ENCODE measurements at places on chromosomes 13 and 19.

DNA sequence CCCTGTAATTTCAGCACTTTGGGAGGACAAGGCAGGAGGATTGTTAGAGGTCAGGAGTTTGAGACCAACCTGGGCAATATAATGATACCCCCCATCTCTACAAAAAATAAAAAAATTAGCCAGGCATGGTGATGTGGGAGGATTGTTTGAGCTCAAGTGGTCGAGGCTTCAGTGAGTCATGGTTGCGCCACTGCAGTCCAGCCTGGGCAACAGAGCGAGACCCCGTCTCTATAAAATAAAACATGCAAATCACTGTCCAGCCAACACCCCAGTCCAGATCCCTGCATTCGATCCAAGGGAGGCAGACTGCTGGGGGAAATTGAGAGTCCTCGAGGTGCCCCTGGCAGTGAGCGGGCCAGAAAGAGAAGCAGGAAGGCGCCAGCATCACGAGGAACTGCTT is 7.0 kb downstream of the CYTH2 start:
- DNase-seq: no peak

- DNase-seq: no peak
Observed at GRCh38 chr19:41588497-41589209, 12.7 kb downstream of the CEACAM21 start.

- no peak for DNase-seq
Observed at GRCh38 chr13:32381539-32381938, 46.4 kb downstream of the N4BP2L1 start.

- DNase-seq: no peak
Observed at GRCh38 chr13:105538346-105538745, 997.1 kb downstream of the EFNB2 start.

DNA sequence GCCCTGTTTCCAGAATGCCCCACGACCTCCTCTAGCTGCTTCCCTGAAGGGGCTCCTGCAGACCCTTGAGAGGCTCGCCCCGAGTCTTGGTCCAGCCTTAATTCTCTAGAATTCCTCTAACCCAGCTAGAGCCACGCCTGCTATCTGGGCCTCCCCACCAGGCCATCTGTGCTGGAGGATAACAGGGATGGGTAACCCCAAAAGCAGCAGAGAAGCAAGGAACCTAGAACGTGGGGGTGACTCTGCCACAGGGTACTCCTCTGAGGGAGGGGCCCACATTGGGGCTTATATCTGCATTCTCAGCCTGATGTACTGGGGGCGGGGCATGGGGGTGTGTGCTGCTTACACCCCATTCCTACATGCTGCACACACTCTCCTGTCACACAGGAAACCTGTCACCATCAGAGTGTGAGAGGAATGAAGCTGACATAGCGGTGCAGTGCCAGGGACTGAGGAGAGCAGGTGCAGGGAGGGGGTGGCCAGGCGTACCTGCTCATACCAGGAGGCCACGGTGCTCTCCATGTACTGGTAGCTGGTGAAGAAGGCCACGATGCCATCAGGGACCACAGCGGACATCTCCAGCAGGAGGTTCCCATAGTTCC is 13.8 kb downstream of the KLC3 start:
- DNase-seq: no peak
